ENCODE measurements at places on chromosomes 6 and 20.
A peak's percentile ranks its signal among the peaks of the same experiment; 100 is the strongest.

- DNase-seq = no peak
Measured at GRCh38 chr20:52105442-52106422, 85.8 kb downstream of the ZFP64 start.

GRCh38 chr6:39073471-39074355 lies 25.1 kb downstream of the GLP1R start:
- DNase-seq = no peak

GRCh38 chr20:44909872-44910689 lies at the start of gene PABPC1L:
Gene PABPC1L, plus strand, starts transcription at chr20:44910060. Its CDS starts 84 bp downstream, at chr20:44910144.
- peak; percentile 59 for DNase-seq

- no peak for DNase-seq
Measured at GRCh38 chr6:129853996-129854711, 7.0 kb downstream of the TMEM244 start.

DNA sequence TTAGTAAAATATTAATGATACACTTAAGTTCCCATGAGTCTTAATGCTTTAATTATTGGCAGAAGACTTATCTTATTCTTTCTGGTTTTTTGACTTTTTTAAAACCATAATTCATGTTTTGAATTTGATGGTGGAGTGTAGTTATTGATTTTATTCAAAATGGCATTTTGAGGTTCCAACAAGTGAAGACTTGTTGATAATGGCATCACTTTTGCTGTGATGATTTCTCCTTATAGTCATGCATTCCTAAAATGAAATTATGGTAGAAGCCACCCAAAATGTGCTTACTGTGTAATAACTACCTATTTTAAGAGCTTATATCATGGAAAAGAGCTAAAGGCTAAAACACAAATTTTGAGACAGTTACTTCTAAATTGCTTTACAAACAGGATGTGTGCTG lies 2.2 kb downstream of the DOP1A start:
- no peak for DNase-seq

GRCh38 chr6:150315626-150316025 lies 53.2 kb upstream of the IYD start:
- DNase-seq = no peak

- DNase-seq = peak; percentile 28
Measured at GRCh38 chr6:147204060-147204785, at the start of gene STXBP5. Gene STXBP5, plus strand, starts transcription at chr6:147204417. Its CDS starts 116 bp downstream, at chr6:147204533.

DNA sequence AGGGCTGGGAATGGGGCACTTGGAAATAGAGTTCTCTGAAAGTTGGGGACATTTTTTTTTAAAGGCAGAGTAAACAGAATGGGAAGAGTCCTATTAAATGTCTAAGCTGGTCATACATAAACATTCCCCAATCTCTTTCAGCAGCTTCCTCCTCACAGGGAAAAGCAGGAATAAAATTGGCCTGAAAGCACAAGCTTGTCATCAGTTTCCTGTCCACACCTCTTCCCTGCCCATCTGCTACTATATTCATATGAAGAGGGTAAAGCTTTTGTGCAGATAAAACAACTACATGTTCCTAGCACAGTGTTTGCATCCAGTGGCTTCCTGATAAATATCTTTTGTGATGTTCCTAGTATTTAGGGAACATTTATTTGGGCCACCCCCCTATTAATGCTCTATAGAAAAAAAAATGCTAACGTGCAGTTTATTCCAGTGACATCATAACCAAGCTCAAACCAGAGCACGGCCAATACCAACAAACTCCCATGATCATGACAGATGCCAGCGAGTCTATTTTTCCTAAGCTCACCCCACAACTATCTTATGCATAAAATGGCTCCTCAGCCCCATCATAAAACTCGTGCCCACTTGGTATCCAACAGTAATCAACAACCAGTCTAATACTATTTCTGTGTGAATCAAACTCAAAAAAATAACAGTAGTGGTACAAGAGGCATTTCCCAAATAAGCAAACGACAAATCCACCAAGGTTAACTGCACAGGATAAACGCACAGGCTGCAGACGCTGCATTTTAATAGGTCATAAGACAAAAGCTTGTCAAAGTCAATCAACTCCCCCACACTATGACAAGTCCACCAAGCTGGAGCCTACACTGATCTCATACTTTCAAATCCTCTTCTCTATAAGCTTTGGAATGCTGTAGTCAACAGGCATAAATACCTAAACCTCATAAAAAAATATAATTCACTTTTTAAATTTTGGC lies 95.3 kb downstream of the EPB41L2 start:
- DNase-seq = peak; percentile 41

GRCh38 chr6:140253096-140253495 lies 878.6 kb upstream of the CITED2 start:
- no peak for DNase-seq

- DNase-seq = no peak
Measured at GRCh38 chr6:133348846-133349245, 107.7 kb downstream of the EYA4 start.

DNA sequence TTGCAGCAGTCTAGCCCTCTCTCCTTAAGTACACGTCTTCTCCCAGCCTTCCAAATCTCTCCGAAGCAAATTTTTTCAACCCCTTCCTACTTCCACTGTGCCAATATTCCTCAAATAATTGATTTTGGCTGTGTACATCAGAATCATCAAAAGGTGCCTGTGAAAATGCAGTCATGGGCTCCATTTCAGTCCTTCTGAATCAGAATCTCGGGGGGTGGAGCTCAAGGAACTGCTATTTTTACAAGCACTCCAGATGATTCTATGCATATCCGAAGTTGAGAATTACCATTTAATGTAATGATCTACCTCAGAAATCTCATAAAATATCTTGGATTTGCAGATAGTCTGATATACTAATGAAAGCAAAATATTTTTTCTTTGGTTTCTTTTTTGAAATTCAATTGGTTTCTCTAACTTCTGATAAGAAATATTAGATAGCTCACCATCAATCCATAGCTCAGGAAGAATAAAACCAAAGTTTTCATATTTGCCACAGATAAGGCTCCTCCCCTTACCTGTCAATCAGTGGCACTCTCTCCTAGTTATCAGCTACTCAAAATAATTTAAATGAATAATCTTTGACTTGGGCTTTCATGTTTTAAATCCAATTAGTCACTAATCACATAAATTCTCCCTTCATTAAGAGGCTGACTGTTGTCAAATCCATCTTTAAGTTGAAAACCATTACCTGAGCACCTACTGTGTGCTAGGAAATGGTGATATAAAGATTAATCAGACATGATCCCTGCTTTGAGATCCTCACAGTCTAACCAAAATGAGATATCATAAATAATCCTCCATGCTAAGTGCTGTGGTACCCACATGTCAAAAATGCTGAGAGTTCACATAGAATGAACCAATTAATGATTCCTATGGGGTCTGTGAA lies 36.4 kb upstream of the STXBP5 start:
- no peak for DNase-seq

DNA sequence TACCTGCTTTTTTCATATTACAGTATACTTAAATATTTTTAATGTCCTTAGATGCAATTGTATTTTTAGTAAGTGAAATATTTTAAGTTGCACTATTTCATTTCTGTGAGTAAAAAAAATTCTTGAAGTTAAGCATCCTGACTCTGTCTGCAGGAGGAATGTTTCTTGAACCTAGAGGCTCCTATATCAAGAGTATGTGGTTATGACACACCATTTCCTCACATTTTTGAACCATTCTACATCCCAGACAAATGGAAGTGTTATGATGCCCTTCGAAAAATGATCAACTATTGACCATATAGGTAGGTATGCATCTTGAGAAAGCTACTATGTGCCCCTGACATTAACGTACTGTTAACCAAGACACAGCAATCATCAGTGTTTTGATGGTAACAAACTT lies 237.0 kb downstream of the BCKDHB start:
- no peak for DNase-seq

GRCh38 chr6:137754366-137754765 lies 112.7 kb upstream of the TNFAIP3 start:
- DNase-seq = peak; percentile 62

DNA sequence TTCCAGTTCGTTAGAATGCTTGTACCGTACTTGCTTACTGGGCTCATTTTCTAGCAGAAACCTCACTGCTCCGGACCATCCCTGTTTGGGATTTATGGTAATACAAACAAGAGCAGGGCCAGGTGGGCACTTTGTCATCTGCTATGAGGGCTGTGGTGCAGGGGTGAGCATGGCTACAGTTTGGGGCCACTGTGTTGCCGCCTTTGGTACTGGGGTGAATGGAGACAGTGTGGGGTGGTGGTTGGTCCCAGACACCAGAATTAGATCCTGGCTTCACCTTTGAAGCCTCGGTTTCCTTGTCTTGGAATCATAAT lies 95.0 kb downstream of the TOX2 start:
- DNase-seq = no peak

- DNase-seq = peak; percentile 17
Measured at GRCh38 chr6:150691463-150691862, 91.8 kb downstream of the PLEKHG1 start.

- peak; percentile 19 for DNase-seq
Measured at GRCh38 chr20:3889489-3890397, 556 bp downstream of the PANK2 start.

GRCh38 chr20:4550740-4551139 lies 171.0 kb upstream of the PRND start:
- DNase-seq = no peak

DNA sequence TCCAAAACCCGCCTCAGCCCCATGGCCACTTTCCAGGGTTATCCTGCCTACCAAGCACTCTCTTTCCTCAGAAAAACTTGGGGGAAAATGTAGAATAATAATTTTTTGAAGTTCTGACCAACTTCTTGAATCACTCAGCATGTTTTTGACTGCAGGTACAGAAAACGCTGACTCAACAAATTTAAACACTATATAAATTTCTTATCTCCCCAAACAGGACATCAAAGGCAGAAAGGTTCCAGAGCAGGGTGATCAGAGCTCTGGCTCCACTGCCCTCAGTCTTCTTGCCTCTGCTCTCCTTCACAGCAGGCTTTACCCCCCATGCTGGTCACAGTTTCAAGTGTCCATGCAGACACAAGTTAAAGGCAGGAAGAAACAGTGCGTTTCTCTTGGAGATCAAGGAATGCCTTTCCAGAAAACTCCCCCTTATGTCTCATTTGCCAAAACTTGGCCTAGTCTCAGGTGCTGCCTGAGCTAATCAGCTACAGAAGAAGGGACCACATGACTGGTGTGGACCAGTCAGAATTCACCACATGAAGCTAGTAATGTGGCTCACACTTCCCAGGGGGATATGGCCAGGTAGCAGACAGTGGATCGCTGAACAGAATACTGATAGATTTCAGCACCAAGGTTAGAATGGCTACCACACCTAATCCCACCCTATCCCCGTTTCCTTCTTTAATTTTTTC lies 24.4 kb upstream of the SLC17A3 start:
- no peak for DNase-seq

- DNase-seq = no peak
Measured at GRCh38 chr6:25874118-25874517, at the start of gene SLC17A3. Gene SLC17A3, minus strand, starts transcription at chr6:25874243. Its CDS starts 5,856 bp downstream, at chr6:25868387.

DNA sequence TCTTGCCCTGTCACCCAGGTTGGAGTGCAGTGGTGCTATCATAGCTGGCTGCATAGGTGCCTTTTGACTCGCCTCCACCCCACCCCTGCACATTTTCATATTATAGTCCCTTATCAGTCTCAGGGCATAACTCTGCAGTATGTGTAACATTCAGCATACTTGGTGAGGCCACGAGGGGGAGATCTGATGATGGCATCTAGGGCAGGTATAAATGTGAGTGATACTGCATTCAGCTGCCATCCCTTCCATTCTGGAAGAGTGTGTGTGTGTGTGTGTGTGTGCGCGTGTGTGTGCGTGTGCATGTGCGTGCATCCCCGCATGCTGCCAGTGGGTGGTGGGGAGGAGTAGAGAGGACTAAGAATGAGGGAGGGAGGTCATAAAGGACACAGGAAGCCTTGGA lies 81.4 kb downstream of the JARID2 start:
- DNase-seq = no peak

- DNase-seq = no peak
Measured at GRCh38 chr6:169665289-169665688, 36.5 kb downstream of the WDR27 start.

GRCh38 chr6:45896783-45897441 lies 118.7 kb downstream of the CLIC5 start:
- peak; percentile 53 for DNase-seq

- DNase-seq = no peak
Measured at GRCh38 chr6:160279850-160280249, 21.2 kb upstream of the SLC22A2 start.

DNA sequence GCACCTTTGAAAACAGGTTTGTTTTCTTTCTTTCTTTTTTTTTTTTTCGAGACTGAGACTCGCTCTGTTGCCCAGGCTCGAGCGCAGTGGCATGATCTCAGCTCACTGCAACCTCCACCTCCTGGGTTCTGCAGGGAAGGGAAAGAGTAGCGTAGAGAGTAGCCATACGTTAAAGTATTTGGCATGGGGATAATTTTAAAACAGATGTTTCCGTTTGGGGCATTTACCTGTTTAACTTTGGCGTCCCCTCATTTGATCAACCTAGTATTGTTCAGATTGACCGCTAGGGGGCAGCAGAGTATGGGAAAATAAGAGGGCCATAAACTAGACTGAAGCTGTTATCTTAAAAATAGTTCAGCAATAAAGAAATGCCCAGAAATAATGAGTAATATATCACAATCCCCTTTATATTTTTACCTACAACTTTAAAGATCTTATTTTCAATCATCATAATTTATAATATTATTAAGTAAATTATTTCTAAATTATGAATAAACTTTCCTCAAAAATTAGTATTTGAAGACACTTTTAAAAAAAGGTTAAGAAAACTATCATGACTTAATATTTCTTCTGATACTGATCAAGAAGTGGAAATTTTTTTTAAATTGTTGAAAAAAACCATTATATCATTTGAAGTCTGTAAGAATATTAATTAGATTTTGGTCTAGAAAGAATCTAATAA lies 7.6 kb upstream of the TAAR9 start:
- peak; percentile 44 for DNase-seq

GRCh38 chr20:63773571-63774241 lies 34.1 kb downstream of the SLC2A4RG start:
- no peak for DNase-seq

- no peak for DNase-seq
Measured at GRCh38 chr20:60962367-60963045, 289.6 kb upstream of the CDH4 start.

DNA sequence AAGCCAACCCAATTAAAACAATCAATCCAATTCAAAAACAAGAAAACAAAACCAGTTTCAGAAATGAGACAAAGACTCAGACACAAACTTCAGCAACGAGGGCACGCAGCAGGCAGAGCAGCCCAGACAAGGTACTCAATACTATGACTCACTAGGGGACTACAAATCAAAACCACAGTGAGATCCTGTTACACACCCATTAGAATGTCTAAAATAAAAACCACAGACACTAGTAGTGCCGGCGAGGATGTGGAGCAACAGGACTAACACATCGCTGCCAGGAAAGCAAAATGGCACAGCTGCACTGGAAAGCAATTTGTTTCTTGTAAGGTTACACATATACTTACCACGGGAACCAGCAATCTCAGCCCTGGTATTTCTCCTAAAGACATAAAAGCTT lies 28.4 kb upstream of the MAS1L start:
- DNase-seq = no peak
